ENCODE measurements at places on chromosomes 11 and 22. TPM values are rescaled to one million over a fixed set of nuclear protein-coding genes. Genes with fewer than 3 reads are reported as not detected.

The MUC2 gene
- not detected for total RNA-seq

DNA sequence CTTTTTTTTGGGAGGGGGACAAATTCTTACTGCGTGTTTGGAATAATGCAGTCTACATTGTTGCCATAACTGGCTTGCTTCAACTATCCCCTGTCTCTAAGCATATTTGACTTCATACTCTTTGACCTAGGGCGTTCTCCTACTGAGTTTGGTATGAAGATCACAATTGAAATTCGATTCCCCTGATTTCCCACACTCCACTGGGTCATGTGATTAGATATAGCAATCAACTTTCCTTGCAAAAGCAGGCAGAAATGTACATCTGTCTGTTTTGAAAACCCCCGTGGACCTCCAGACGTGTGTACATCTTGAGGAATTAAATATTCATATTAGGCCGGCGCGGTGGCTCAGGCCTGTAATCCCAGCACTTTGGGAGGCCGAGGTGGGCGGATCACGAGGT, 13.8 kb upstream of the CARD18 start:
- no peak overlapping the region for H3K4me3 ChIP-seq
- H3K36me3 ChIP-seq = no peaks in the 10 kb centered on the region
- DNase-seq = no peak

GRCh38 chr11:105092256-105093239, 47.0 kb downstream of the CARD18 start:
- no peak overlapping the region for H3K27ac ChIP-seq
- no peaks in the 10 kb centered on the region for H3K36me3 ChIP-seq
- no peak for DNase-seq
- H3K4me3 ChIP-seq = no peak overlapping the region
- no peaks in the 10 kb centered on the region for H3K27me3 ChIP-seq
- no peaks in the 10 kb centered on the region for H3K4me1 ChIP-seq

DNA sequence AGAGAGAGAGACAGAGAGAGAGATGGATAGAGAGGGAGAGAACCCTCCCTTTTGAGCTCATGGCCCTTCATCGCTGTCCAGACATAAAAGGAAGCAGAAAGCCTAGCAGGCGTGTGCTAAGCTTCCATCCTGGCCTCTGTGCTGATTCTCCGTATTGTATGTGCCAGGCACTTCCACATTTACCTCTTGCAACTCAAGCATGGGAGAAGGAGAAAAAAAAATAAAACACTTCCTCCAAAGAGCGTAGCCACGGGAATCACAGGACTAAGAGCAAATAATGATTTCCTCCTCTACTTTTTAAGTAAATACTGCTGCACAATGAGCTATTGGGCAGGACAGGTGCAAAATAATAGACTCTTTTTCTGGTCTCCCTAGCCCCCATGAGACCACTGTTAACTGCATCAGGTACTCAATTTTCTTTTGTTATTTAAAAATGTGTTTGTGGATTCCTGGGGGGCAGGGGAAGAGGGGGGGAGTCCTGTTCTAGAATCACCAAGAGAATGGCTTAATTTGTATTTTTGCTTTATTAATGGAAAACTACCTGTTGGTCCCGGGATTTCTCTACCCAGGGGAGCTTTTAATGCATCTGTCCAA, 154.3 kb downstream of the NXPE2 start:
- peaks cover 25% of the 10 kb centered on the region for H3K4me1 ChIP-seq
- DNase-seq = no peak
- no peak overlapping the region for H3K27ac ChIP-seq
- no peak overlapping the region for H3K4me3 ChIP-seq
- H3K27me3 ChIP-seq = no peaks in the 10 kb centered on the region

DNA sequence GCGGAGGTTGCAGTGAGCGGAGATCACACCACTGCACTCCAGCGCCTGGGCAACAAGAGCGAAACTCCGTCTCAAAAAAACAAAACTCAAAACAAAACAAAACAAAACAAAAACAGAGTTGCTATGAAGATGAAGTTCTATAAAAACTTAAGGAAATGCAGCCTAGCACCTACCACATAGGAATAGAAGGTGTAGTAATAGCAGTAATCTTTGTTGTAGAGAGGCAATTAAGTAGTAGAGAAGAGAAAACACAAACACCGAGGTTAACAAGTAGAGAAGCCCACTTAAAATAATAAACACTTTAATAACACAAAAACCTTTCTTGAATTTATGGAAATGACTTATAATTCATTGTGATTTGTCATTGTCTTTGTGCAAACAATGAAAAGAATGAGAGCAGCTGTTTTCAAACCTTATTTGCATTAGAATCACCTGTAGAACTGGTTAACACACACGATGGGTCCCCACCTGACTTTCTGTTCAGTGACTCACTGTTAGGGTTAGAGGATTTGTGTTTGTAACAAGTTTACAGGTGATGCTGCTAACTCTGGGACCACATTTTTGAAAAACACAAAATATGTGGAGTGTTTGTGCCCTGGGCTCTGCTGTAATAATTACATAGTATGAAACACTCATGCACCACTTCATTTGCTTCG, 43.1 kb downstream of the TYR start:
- no peaks in the 10 kb centered on the region for H3K4me1 ChIP-seq
- H3K27me3 ChIP-seq = no peaks in the 10 kb centered on the region
- no peaks in the 10 kb centered on the region for H3K36me3 ChIP-seq
- DNase-seq = no peak
- H3K27ac ChIP-seq = no peak overlapping the region
- H3K4me3 ChIP-seq = no peak overlapping the region

DNA sequence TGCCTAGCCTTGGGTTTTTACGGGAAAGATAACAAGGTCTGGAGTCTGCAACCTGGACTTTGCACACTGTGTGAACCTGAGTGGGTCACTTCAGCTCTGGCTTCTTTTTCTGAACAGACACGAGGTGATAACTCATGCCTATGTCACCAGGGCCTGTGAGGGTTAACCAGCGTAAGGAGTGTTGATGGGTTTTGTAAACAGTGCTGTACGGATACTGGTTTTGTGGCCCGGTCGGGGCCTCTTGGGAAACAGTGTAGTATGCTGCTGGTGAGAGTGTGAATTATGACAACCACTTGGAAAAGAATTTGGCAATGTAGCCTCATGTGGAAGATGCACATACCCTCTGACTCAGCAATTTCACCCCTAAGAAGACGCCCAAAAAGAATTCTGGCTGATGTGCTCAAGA, 266.8 kb downstream of the MN1 start:
- peaks cover 12% of the 10 kb centered on the region for H3K4me1 ChIP-seq
- no peak for DNase-seq
- H3K36me3 ChIP-seq = no peaks in the 10 kb centered on the region
- H3K27me3 ChIP-seq = no peaks in the 10 kb centered on the region
- H3K27ac ChIP-seq = no peak overlapping the region

The TRPM5 gene
- total RNA-seq = 0.34 TPM

DNA sequence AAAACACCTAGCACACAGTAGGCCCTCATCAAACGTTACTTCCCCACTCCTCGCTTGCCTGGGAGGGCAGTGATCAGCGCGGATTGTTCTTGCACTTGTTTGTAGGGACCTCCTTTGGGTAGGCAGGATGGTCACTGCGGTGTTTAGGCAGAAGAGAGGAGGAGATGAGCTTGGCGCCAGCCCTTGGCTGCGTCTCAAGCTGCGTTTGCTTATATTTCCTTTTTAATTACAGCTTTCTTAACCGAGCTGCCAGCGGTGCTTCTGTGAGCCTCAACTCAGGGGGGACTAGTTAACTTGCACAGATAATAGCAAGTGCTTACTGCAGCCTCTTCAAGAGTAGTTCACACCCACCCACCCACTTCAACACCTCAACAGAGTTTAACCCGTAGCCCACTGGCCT, 15.1 kb downstream of the IFT27 start:
- no peak for DNase-seq
- H3K27ac ChIP-seq = no peak overlapping the region
- no peaks in the 10 kb centered on the region for H3K4me1 ChIP-seq
- H3K36me3 ChIP-seq = no peaks in the 10 kb centered on the region
- H3K27me3 ChIP-seq = no peaks in the 10 kb centered on the region

DNA sequence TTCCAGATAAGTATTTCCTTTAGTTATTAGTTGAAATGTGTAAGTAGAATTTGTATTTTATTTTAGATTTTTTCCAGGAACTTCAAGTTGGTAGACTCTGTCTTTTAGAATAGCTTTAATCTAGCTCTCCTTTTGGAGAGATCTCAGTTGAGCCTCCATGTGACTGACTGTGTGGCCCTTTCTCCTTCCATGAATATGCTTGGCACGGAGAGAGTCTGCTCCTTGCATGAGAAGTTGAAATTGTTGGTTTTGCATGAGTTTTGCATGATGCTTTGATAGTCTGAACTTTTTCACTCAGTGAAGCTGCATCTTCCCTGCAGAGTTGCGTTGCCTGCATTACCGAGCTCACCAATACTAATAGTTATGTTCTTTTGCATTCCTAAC, 32.8 kb upstream of the CTTN start:
- H3K36me3 ChIP-seq = no peaks in the 10 kb centered on the region
- no peaks in the 10 kb centered on the region for H3K4me1 ChIP-seq
- no peak overlapping the region for H3K27ac ChIP-seq
- no peaks in the 10 kb centered on the region for H3K27me3 ChIP-seq

The IL18BP gene
- 10.3 TPM for total RNA-seq

DNA sequence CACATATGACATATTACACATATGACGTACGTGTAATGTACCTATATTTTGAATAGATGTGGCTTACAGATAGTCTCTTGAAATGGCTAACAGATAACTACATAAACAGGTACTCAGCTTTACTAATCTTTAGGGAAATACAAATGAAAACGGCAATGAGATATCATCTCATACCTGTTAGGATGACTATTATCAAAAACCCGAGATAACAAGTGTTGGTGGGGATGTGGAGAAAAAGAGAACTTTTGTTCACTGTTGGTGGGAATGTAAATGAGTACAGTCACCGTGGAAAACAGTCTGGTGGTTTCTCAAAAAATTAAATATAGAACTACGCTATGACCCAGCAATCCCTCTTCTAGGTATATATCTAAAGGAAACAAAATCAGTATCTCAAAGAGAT, 247.6 kb downstream of the ETS1 start:
- DNase-seq = no peak
- H3K4me3 ChIP-seq = no peak overlapping the region
- no peak overlapping the region for H3K27ac ChIP-seq
- H3K36me3 ChIP-seq = no peaks in the 10 kb centered on the region
- H3K4me1 ChIP-seq = peaks cover 18% of the 10 kb centered on the region

DNA sequence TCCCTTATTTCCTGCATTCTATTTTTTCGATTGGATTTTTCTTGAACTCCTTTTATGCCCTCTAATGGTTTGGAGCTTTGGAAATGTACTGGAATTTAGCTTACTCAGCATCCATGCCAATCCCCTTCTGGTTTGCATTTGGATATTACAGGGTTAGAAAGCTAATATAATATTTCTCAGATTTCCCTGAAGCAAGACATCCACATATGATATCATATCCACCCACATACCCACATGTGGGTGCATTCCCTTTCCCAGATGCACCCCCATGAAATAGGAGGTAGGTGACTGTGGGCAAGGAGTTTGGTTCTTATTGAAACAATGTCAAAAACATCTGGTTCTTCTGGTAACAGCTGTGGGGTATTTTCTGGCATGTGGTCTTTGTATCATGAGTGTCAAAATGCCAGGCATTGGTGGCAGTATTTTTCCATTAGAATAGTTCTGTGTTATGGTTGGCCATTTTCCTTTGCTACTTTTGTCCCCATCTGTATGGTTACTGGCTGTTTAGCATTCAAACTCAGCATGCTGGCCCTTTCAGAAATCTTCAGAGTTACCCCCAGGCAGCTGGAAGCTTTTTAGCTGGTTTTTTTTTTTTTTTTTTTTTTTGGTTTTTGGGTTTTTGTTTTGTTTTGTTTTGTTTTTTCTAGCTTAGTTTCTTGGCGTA, 32.7 kb upstream of the DDX10 start:
- H3K4me3 ChIP-seq = no peak overlapping the region
- no peaks in the 10 kb centered on the region for H3K27me3 ChIP-seq
- H3K4me1 ChIP-seq = peaks cover 4% of the 10 kb centered on the region
- H3K27ac ChIP-seq = no peak overlapping the region
- no peak for DNase-seq

DNA sequence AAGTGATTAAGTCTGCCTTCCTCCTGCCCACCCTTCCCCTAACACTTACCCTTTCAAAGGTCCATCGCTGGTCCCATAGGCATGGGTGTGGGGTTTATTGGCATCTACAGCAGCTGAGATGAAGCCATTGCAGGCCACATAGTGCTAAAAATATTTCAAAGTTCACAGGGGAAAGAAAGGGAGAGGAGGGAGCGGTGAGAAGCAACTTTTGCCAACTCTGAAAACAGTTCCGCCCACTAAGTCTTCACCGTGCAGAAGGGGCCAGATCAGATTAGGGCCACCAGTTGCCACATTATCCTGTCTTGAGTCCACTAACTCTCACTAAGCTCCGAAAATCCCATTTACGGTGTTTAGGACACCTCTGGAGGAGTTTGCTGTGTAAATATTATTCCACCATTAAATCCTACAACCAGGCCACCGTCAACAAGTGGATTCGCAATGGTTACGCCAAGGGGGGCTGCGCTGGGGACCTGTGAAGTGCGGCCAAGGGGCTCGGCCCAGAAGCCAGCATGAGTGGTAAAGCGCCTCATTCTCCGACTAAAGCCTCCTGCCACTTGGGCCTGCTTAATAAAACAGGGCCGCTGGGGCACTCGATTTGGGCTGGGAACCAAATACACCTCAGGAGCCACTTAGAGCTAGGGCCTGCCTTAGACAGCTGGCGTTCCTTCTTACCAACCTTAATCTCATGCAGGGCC, 534.9 kb downstream of the MIAT start:
- no peak for DNase-seq
- H3K27ac ChIP-seq = no peak overlapping the region
- no peaks in the 10 kb centered on the region for H3K4me1 ChIP-seq
- H3K36me3 ChIP-seq = no peaks in the 10 kb centered on the region

DNA sequence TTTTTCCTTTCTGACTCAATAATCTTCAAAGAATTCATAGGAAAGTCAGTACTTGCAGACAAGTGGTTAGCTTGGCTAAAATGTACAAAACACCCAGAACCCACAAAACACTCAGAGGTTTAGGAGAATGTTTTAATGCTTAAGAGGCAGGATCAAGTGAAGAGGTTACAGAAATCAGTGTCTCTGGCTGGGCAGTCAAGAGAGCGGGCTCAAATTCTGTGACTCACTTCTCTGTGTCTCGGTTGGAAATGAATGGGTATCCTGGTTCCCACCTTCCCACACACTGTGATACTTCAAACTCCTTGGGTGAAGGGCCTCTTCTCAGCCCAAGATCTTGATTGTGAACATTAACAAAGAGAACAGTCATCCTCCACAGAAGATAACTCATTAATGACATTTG, 3.8 kb downstream of the MPEG1 start:
- no peaks in the 10 kb centered on the region for H3K36me3 ChIP-seq
- H3K4me3 ChIP-seq = no peak overlapping the region
- no peaks in the 10 kb centered on the region for H3K4me1 ChIP-seq
- DNase-seq = no peak
- no peak overlapping the region for H3K27ac ChIP-seq
